Panc1 (cell line): ENCODE measurements at places on chromosomes 6 and 20. TPM values are rescaled to one million over a fixed set of nuclear protein-coding genes. Genes with fewer than 3 reads are reported as not detected.

The SRMS gene
- not detected for total RNA-seq

The TMEM151B gene
- 0.18 TPM for total RNA-seq

The CHRNA4 gene
- total RNA-seq = 2.4 TPM

The NRM gene
- total RNA-seq = 21.9 TPM

The TNFAIP3 gene
- 15.0 TPM for total RNA-seq

The TOMM34 gene
- total RNA-seq = 30.6 TPM

The REM1 gene
- total RNA-seq = not detected

The ENPP4 gene
- total RNA-seq = 5.4 TPM

The DLL1 gene
- 2.4 TPM for total RNA-seq

The HLA-DQB1 gene
- total RNA-seq = 0.51 TPM

The NKX2-4 gene
- total RNA-seq = not detected

The SSTR4 gene
- not detected for total RNA-seq

The GUCA1A gene
- total RNA-seq = not detected

DNA sequence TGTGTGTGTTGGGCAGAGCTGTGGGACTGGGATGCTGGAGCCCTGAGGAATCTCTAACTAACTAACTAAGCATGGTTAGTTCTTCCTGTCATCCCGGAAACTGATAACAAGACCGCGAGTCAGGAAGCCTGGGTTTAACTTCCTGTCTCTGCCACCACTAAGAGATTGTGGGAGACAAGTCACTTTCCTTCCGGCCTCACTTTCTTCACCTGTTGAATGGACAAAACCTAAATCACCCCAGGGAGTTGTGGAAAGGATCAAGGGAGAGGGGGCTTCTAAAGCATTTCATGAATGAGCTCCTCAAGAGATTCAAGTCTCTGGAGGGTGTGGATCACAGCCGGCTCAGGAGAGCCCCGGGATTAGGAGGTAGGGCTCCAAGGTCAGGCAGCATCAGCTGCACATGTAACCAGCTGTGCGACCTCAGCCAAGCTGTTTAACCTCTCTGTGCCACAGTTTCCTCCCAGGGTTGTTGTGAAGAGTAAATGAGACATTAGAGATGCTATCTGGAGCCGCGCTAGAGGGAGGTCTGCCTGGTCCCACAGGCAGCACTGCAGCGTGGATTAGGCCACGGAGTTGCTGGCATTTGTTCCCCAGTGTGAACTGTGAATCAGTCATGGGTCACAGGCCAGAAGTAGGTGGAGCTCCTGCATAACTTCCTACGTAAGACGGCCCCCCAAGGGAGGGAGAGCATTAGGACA is 105.1 kb downstream of the TOX2 start:
- H3K4me1 ChIP-seq = peaks cover 55% of the 10 kb centered on the region
- no peak for DNase-seq
- H3K36me3 ChIP-seq = no peaks in the 10 kb centered on the region
- H3K27ac ChIP-seq = peak overlapping the region; percentile 91
- H3K27me3 ChIP-seq = no peaks in the 10 kb centered on the region

GRCh38 chr20:10953437-10953836 is 279.6 kb upstream of the JAG1 start:
- DNase-seq = no peak
- H3K4me1 ChIP-seq = no peaks in the 10 kb centered on the region
- no peaks in the 10 kb centered on the region for H3K36me3 ChIP-seq
- no peaks in the 10 kb centered on the region for H3K27me3 ChIP-seq
- H3K27ac ChIP-seq = no peak overlapping the region

GRCh38 chr6:26056583-26057350 is 30.5 kb upstream of the HFE start:
- peaks cover 15% of the 10 kb centered on the region for H3K4me1 ChIP-seq
- H3K36me3 ChIP-seq = no peaks in the 10 kb centered on the region; the same call in 1 of the 2 replicates
- peak overlapping the region; percentile 80 for H3K4me3 ChIP-seq
- no peaks in the 10 kb centered on the region for H3K27me3 ChIP-seq

GRCh38 chr6:43146709-43147688 is 24.1 kb upstream of the SRF start:
- DNase-seq = no peak
- H3K4me1 ChIP-seq = peaks cover 19% of the 10 kb centered on the region
- no peak overlapping the region for H3K27ac ChIP-seq
- no peaks in the 10 kb centered on the region for H3K27me3 ChIP-seq

GRCh38 chr20:40245829-40246228 is 443.2 kb downstream of the MAFB start:
- H3K27ac ChIP-seq = no peak overlapping the region
- no peaks in the 10 kb centered on the region; the same call in 1 of the 2 replicates for H3K27me3 ChIP-seq
- H3K4me3 ChIP-seq = no peak overlapping the region
- H3K36me3 ChIP-seq = no peaks in the 10 kb centered on the region

- no peaks in the 10 kb centered on the region for H3K36me3 ChIP-seq
- no peak for DNase-seq
- no peaks in the 10 kb centered on the region for H3K4me1 ChIP-seq
- H3K27me3 ChIP-seq = peaks cover 5% of the 10 kb centered on the region; the same call in 1 of the 2 replicates
- H3K27ac ChIP-seq = no peak overlapping the region
- H3K4me3 ChIP-seq = no peak overlapping the region
Measured at GRCh38 chr6:154218301-154218700, 138.3 kb downstream of the IPCEF1 start.

- H3K27ac ChIP-seq = no peak overlapping the region
- H3K4me1 ChIP-seq = no peaks in the 10 kb centered on the region
- H3K27me3 ChIP-seq = no peaks in the 10 kb centered on the region
Measured at GRCh38 chr20:8360035-8360434, 228.0 kb downstream of the PLCB1 start.

DNA sequence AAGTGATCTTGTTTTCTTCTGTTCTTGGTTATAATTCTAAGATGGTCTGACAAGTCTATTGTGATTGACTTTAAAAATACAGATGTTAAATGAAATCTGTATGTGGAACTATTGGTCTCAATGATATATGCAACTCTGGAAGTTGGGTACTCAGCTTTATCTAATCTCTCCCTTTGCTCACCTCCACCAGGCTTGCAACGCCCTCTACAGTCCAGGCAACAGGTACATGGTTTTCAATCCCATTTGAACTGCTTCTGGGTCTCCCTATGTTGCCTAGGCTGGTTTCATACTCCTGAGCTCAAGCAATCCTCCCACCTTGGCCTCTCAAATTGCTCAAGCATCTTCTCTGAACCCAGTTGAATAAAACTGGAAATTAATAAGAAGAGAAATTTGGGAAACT is 25.6 kb upstream of the HLA-DQB1 start:
- H3K27me3 ChIP-seq = peaks cover 11% of the 10 kb centered on the region
- no peaks in the 10 kb centered on the region for H3K4me1 ChIP-seq
- H3K27ac ChIP-seq = no peak overlapping the region
- no peak overlapping the region for H3K4me3 ChIP-seq

GRCh38 chr20:47355489-47356219 is 845 bp downstream of the ZMYND8 start:
- peak overlapping the region; percentile 100 for H3K27ac ChIP-seq
- peaks cover 100% of the 10 kb centered on the region for H3K4me1 ChIP-seq
- H3K36me3 ChIP-seq = no peaks in the 10 kb centered on the region; the same call in 1 of the 2 replicates
- no peak for DNase-seq
- peak overlapping the region; percentile 28 for H3K4me3 ChIP-seq
- no peaks in the 10 kb centered on the region for H3K27me3 ChIP-seq

DNA sequence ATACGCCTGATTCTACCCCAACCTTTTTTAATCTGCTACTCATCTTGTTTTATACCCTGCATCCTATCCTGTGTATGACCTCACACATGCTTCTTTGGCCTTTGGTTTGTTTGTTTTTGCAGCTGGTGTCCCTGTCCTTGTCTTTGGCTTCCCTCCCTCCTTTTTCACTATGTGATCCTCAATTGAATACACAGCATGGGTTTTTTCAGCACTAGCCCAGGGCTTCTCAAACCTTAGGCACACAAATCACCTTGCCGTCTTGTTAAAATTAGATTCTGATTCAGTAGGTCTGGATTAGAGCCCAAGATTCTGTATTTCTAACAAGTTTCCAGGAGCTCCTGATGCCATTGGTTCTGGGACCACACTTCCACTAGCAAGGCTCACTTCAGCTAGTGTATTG is 321.5 kb upstream of the MAN1A1 start:
- H3K27me3 ChIP-seq = no peaks in the 10 kb centered on the region
- no peak for DNase-seq
- no peak overlapping the region for H3K4me3 ChIP-seq
- H3K27ac ChIP-seq = no peak overlapping the region
- no peaks in the 10 kb centered on the region for H3K36me3 ChIP-seq
- H3K4me1 ChIP-seq = no peaks in the 10 kb centered on the region

DNA sequence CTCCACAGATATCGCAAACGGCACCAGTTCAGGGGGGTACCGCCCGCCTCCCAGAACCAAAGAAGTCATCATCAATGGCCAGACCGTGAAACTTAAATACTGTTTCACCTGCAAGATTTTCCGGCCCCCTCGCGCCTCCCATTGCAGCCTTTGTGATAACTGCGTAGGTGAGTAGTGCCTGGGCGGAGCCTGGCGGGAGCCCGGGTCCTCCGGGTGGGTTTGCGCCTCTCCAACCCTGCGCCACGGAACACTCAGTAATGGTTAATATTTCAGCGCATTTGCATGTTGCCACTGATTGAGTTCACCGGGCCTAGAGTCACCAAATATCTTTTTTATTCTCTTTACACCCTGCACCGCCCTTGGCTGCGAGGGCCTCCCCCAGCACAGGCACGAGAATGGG is 212.0 kb downstream of the ZDHHC14 start:
- DNase-seq = no peak
- no peak overlapping the region for H3K27ac ChIP-seq
- H3K4me1 ChIP-seq = no peaks in the 10 kb centered on the region
- H3K27me3 ChIP-seq = no peaks in the 10 kb centered on the region

- H3K4me3 ChIP-seq = no peak overlapping the region
- DNase-seq = no peak
- H3K27ac ChIP-seq = no peak overlapping the region
- no peaks in the 10 kb centered on the region for H3K27me3 ChIP-seq
- H3K4me1 ChIP-seq = peaks cover 44% of the 10 kb centered on the region
Measured at GRCh38 chr6:111562246-111562645, 43.4 kb downstream of the TRAF3IP2 start.

GRCh38 chr6:46191961-46192360 is 21.2 kb upstream of the ENPP5 start:
- DNase-seq = no peak
- no peak overlapping the region for H3K27ac ChIP-seq
- no peaks in the 10 kb centered on the region for H3K4me1 ChIP-seq
- peaks cover 3% of the 10 kb centered on the region for H3K27me3 ChIP-seq

- H3K27me3 ChIP-seq = no peaks in the 10 kb centered on the region
- H3K27ac ChIP-seq = no peak overlapping the region
- no peak overlapping the region for H3K4me3 ChIP-seq
- DNase-seq = no peak
Measured at GRCh38 chr6:1906609-1907008, 296.9 kb downstream of the FOXC1 start.

DNA sequence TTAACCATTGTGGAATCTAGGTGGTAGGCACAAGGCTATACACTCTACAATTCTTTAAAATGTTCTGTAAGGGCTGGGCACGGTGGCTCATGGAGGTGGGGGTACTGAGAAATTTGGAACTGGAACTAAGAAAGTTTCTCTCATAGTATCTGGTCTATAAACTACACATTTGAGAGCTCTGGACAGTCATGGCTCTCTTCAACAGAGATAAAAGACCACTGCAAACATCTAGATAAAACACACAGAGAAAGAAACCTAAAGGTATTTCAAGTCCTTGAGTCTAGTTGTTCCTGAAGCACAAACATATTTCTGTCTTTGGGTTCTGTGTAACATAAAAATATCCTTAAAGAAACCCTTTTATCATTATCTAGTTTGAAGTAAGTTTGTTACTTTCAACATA is 35.2 kb downstream of the ILRUN start:
- no peak for DNase-seq
- no peak overlapping the region for H3K4me3 ChIP-seq
- H3K27me3 ChIP-seq = no peaks in the 10 kb centered on the region
- H3K4me1 ChIP-seq = peaks cover 31% of the 10 kb centered on the region

GRCh38 chr6:32111424-32112066 is 2.4 kb upstream of the TNXB start:
- H3K4me1 ChIP-seq = peaks cover 4% of the 10 kb centered on the region; the same call in 1 of the 2 replicates
- no peak overlapping the region for H3K27ac ChIP-seq
- H3K36me3 ChIP-seq = no peaks in the 10 kb centered on the region
- H3K27me3 ChIP-seq = peaks cover 2% of the 10 kb centered on the region; the same call in 1 of the 2 replicates

- no peak overlapping the region for H3K27ac ChIP-seq
- no peaks in the 10 kb centered on the region for H3K36me3 ChIP-seq
- no peak for DNase-seq
- no peaks in the 10 kb centered on the region for H3K27me3 ChIP-seq
- H3K4me1 ChIP-seq = peaks cover 15% of the 10 kb centered on the region
Measured at GRCh38 chr6:156889469-156889868, 112.3 kb downstream of the ARID1B start.

DNA sequence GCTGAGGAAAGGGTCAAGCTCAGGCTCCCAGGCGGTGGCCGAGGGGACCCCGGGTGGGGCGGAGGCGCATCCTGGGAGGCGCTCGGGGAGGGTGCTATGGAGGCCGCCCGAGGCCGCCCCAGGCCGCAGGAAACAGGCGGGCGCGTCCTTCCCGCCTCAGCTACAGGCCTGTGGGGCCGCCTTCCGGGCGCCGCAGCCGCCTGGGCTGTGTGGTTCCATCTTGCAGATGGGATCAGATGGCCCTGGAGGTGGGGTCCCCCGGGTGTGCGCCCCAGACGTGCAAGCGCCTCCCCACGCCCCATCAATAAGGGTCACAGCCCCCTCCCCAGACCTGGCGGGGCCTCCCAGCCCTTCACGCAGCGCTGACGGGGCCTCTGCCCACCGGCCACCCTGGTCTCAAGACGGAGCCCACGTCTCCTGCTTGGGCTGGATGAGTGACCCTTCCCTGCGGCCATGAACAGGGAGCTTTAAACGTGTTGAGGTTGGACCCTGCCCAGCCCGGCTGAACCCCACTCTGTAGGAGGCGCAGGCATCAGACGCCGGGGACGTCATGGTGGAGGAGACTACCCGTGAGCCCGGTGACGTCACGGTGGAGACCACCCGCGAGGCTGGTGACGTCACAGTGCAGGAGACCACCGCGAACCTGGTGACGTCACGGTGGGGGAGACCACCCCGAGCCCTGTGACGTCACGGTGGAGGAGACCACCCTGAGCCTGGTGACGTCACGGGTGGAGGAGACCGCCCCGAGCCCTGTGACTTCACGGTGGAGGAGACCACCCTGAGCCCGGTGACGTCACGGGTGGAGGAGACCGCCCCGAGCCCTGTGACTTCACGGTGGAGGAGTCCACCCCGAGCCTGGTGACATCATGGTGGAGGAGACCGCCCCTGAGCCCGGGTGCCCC is 267.0 kb downstream of the DLL1 start:
- no peaks in the 10 kb centered on the region for H3K27me3 ChIP-seq
- H3K27ac ChIP-seq = no peak overlapping the region
- H3K4me1 ChIP-seq = no peaks in the 10 kb centered on the region
- DNase-seq = no peak

- H3K36me3 ChIP-seq = no peaks in the 10 kb centered on the region
- H3K4me1 ChIP-seq = peaks cover 29% of the 10 kb centered on the region
- DNase-seq = no peak
- no peaks in the 10 kb centered on the region for H3K27me3 ChIP-seq
Measured at GRCh38 chr6:44072452-44072958, 54.7 kb downstream of the MRPL14 start.

DNA sequence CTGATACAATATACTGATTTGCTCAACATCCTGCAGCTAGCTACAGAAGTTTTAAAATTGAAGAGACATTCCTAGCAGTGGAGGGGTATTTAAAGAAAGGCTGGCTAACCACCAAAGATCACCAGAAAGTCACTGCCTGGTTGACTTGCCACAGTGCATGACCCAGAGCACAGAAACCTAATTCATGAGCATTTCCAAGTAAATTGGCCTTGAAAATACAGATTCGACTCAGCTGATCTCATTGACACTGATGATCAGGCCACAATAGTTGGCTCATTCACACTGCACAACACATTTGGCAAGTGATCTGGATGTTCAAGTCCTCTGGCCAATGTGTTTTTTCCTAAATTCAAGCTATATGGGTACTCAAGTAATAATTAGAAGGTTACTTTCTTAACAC is 13.3 kb upstream of the TDRD6 start:
- DNase-seq = no peak
- no peaks in the 10 kb centered on the region for H3K4me1 ChIP-seq
- no peaks in the 10 kb centered on the region for H3K27me3 ChIP-seq
- H3K36me3 ChIP-seq = no peaks in the 10 kb centered on the region
